ENCODE measurements at places on chromosomes 6 and 20. TPM values are rescaled to one million over a fixed set of nuclear protein-coding genes. Genes with fewer than 3 reads are reported as not detected.

Gene OR2H1
- not detected for total RNA-seq

Gene NFKBIE
- 8.1 TPM for total RNA-seq

Gene B3GAT2
- total RNA-seq, result under 0.01 TPM

Gene CLIC1
- 131 TPM for total RNA-seq

Gene POU5F1
- 7.5 TPM for total RNA-seq

Gene THBD
- 26.6 TPM for total RNA-seq

Gene PNLDC1
- total RNA-seq, result 0.82 TPM

Gene RIPPLY2
- not detected for total RNA-seq

All from tongue (tissue), 3 donors.